ENCODE measurements at places on chromosomes 7 and 10.

- H3K27ac ChIP-seq = peak overlapping the region; percentile 65
- H3K36me3 ChIP-seq = no peaks in the 10 kb centered on the region
- DNase-seq = peak; percentile 79
- peaks cover 35% of the 10 kb centered on the region for H3K4me1 ChIP-seq
These were observed 4.7 kb downstream of the ZNF775 start for GRCh38 chr7:150383710-150384397.

GRCh38 chr7:101300465-101301376 lies 20.9 kb downstream of the IFT22 start:
- no peaks in the 10 kb centered on the region for H3K36me3 ChIP-seq
- no peak for DNase-seq
- no peak overlapping the region for H3K27ac ChIP-seq
- H3K4me3 ChIP-seq = no peak overlapping the region
- peaks cover 66% of the 10 kb centered on the region for H3K27me3 ChIP-seq

DNA sequence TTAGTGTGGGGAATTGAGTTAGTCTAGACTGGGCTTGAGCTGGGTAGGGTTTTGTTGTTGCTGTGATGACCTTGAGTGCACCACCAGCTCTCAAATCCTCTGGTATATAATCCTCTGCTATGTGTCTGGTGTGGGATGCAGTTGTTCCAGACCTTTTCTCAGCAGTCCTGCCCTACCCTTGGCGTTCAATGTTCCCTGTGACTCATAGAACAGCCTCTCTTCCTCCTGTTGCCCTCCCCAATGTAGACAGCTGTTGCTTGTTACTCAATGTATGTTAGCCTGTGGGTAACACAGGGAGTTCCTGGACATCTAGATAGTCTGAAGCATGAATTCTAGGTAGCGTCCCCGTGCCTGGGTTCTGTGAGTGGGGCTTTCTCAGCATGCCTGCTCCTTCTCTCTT lies 19.8 kb downstream of the ACBD7 start:
- no peak overlapping the region for H3K27ac ChIP-seq
- DNase-seq = peak; percentile 63
- no peak overlapping the region for H3K4me3 ChIP-seq
- no peaks in the 10 kb centered on the region for H3K36me3 ChIP-seq
- H3K27me3 ChIP-seq = no peaks in the 10 kb centered on the region

DNA sequence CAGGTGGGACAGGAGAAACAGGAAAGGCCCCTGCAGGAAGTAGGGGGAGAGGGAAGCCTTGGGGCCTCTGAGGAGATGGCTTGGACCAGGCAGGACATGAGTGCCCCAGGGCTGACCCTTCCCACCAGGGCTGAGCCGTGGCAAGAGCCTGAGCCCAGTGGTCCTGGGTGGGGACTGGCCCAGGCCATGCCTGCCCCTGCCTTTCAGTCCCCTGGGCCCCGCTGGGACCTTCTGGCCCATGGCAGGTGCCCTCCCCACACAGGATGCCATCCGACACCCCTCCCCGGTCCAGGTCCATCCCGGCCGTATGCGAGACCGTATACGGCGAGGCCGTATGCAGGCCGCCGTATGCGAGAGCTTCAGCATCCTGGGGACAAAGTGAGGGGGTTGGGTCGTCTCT lies 2.0 kb downstream of the GRIFIN start:
- H3K27me3 ChIP-seq = no peaks in the 10 kb centered on the region
- no peak overlapping the region for H3K4me3 ChIP-seq
- H3K36me3 ChIP-seq = no peaks in the 10 kb centered on the region
- DNase-seq = no peak

- DNase-seq = no peak
- no peaks in the 10 kb centered on the region for H3K36me3 ChIP-seq
- no peak overlapping the region for H3K27ac ChIP-seq
- no peak overlapping the region for H3K4me3 ChIP-seq
- H3K4me1 ChIP-seq = peaks cover 7% of the 10 kb centered on the region
- no peaks in the 10 kb centered on the region for H3K27me3 ChIP-seq
These were observed 11.8 kb upstream of the ACTA2 start for GRCh38 chr10:88964360-88964759.

GRCh38 chr10:88190540-88191235 lies 327.3 kb downstream of the PTEN start:
- H3K4me3 ChIP-seq = no peak overlapping the region
- DNase-seq = no peak
- H3K4me1 ChIP-seq = peaks cover 16% of the 10 kb centered on the region
- no peak overlapping the region for H3K27ac ChIP-seq
- H3K36me3 ChIP-seq = no peaks in the 10 kb centered on the region

DNA sequence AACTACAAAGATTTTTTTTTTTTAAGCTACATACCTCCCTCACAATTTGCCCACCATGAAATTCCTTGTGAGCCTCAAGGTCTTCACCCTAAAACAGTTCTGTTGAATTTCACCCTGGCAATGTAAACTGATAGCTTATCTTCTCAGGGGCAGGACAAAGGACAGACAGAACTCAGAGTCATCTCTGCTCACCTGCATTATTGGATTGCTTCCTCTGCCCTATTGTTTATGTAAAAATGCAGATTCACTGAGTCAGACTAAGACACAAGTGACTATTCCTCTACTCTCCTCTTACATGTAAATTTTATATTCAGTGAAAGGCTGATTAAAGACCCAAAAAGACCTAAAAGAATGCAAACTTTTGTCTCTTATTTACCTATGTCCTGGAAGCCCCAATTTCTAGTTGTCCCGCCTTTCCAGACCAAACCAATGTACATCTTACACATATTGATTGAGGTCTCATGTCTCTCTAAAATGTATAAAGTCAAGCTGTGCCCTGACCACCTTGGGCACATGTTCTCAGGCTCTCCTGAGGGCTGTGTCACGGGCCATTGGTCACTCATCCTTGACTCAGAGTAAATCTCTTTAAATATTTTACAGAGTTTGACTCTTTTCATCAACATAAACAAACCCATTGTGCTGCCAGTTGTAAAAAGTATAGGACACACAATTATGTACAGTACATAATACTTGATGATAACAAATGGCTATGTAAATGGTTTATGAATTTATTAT lies 440.2 kb downstream of the HTR7 start:
- H3K4me1 ChIP-seq = peaks cover 10% of the 10 kb centered on the region
- H3K4me3 ChIP-seq = no peak overlapping the region
- peak overlapping the region; percentile 60 for H3K27ac ChIP-seq
- no peak for DNase-seq
- no peaks in the 10 kb centered on the region for H3K36me3 ChIP-seq

Data from hepatocyte (in vitro differentiated cells).